Activated effector memory CD4-positive, alpha-beta T cell treated with Interleukin-2 at 50 U/mL for 16 hours (primary cell): ENCODE measurements at places on chromosomes 11 and 22.

GRCh38 chr11:61846362-61847020 is 18.4 kb downstream of the FADS2 start:
- DNase-seq = no peak

GRCh38 chr11:36365907-36366306 is 69.8 kb downstream of the PRR5L start:
- no peak for DNase-seq

DNA sequence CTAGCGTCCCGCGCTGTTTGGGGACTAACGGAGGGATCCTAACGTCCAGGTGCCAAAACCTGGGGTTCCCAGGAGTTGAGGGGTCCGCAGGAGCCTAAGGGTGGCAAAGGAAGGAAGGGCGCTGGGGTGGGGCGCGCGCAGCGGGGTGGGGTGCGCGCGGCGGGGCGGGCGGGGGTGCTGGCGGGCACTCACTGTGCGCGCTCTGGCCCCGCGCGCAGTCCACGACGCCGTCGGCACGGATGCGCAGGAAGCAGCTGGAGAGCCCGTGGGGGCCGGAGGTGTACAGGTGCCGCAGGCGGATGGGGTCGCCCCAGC is 412 bp downstream of the FGF19 start:
- no peak for DNase-seq

DNA sequence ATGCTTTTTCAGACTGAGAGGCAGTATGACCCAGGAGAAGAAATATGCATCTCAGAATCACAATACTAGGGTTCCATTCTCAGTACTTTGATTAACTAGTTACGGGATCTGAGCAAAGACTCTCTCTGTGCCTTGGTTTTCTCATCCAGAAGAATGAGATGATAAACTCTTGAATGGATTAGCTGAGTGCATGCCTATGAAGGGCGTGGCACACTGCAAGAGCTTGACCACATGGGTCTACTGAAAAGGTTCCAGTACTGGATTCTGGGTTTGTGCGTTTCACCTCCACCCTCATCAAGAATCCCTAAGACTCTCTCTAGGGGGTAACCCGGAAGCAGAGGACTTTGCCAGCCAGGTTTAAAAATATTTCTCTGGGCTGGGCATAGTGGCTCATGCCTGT is 25.6 kb downstream of the PGA5 start:
- no peak for DNase-seq

DNA sequence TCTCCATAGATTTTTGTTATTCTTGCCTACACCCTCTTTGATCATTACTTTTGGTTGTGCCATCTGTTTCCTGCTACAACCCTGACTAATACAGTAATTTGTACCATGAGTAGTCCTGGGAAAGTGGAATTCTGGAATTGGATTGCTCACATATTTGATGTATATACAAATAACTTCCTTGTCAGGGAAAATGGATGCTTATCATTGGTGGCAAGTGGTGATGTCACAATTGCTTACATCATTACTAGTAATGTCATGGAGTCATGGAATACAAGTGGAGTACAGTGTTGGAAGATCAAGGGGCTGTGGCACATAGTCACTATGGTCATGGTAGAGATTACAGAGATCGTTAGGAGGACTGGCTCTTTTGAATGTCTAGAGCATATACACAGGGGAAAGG is 24.4 kb downstream of the AASDHPPT start:
- no peak for DNase-seq

GRCh38 chr11:36034551-36035331 is 90.9 kb downstream of the LDLRAD3 start:
- no peak for DNase-seq

DNA sequence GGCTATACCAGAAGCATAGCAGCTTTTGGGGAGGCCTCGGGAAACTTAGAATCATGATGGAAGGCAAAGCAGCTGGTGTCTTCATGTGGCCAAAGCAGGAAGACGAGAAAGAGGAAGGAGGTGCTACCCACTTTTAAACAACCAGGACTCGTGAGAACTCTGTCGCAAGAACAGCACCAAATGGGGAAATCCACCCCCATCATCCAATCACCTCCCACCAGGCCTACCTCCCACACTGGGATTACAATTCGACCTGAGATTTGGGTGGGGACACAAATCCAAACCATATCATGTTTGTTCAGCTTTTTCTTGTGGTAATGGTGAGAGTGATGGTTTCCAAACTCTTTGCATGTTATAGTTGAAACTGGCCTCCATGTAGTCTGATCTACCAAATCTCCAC is 32.5 kb upstream of the OR10D3 start:
- no peak for DNase-seq

DNA sequence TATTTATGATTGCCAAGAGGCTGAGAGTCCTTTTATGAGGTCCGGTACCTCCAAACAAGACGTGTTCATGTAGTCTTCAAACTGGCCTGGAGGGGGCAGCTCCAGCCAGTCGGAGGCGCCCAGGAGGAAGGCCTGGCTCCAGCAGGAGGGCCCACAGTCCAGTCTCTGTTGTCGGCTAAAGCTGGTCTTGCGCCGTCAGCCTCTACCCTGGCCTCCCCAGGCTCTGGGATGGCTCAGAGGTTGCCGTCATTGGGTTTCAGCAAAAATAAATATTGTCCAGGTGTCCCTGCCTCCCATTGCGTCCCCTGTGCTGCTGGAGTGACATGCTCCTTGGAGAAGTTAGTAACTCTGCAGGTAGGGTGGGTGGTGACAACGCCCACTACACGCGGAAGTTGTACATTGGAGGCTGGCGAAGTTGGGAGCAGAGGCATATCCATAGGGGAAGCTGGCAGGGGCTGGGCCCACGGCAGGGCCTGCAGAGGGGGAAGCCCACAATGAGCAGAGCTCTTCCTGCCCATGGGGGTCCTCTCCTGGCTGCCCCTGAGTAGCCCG is 1.0 kb upstream of the SLC25A1 start:
- peak; percentile 22 for DNase-seq

- no peak for DNase-seq
These were observed 13.1 kb downstream of the USH1C start for GRCh38 chr11:17531071-17531600.

- no peak for DNase-seq
These were observed 103.9 kb downstream of the TENM4 start for GRCh38 chr11:79336797-79337517.

- no peak for DNase-seq
These were observed 16.2 kb downstream of the OTOG start for GRCh38 chr11:17563231-17563646.
